ENCODE measurements at places on chromosomes 16 and 17. TPM values are rescaled to one million over a fixed set of nuclear protein-coding genes. Genes with fewer than 3 reads are reported as not detected.

The TNFRSF17 gene
- polyA plus RNA-seq, result not detected

The PRR35 gene
- not detected for polyA plus RNA-seq

DNA sequence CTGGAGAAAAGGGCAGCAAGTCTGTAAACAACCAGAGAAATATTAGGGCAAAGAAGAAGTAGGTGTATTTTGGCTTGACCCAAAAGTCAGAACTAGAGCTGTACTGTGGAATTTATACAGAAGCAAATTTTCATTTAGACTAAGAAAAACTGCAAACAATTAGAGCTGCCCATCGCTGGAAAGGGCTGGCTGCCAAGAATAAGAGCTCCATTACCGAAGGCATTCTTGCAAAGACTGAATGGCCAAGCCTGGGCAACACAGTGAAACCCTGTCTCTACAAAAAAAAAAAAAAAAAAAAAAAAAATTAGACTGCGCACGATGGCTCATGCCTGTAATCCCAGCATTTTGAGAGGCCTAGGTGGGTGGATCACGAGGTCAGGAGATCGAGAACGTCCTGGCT is 53.9 kb upstream of the TMC5 start:
- DNase-seq, result no peak

DNA sequence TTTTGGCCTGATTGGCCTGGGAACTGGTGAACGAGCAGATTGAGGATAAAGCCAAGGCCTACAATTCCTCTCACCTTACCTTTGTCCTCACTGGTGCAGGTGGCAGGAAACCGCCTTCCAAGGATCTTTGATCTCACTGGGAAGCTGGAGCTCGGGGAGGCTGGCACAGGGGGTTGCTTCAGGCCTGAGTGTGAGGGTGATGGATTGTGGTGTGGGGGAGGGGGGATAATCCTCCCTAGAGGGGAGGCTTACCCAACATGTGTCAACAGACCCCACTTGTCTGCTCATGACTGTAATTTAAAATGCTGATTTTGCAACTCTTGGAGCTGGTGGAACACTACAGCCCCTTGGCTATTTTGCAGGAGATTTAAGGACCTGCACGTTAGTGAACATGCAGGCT is 4.5 kb upstream of the RMI2 start:
- no peak for DNase-seq

- DNase-seq, result no peak
These were observed 160.9 kb upstream of the CDH5 start for GRCh38 chr16:66205287-66206231.

DNA sequence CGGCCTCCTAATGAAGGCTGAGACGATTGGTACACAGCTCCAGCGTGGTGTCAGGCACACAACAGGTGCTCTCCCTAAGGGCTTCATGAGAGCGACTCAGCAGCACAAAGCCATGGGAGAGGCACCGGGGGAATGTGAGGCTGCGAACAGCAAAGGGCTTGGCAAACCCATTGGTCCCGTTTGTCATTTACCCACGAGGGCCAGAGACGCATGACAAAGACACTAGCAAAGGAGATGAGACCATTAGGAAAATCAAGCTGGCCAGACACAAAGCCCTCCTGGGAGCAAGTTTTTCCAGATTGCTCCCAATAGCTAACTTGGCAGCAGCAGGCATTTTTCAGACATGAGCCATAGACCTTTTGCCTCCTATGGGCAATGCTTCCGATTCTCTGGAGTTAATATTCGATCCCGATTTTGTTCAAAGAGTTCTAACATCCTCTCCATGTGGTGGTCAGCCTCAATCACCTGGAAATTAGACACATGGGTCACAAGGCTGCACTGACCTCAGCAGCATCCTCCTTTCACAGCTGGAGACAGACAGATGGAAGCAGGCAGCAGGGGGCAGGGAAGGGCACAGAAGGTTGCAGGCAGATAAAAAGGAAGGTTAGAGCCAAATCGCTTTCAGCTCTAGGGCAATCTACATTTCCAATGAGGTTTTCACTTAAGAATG is 38.2 kb downstream of the TK2 start:
- DNase-seq, result no peak

- no peak for DNase-seq
These were observed 40.1 kb downstream of the BPTF start for GRCh38 chr17:67865438-67865837.

- DNase-seq, result no peak
These were observed 37.1 kb downstream of the MPRIP start for GRCh38 chr17:17079336-17079735.

DNA sequence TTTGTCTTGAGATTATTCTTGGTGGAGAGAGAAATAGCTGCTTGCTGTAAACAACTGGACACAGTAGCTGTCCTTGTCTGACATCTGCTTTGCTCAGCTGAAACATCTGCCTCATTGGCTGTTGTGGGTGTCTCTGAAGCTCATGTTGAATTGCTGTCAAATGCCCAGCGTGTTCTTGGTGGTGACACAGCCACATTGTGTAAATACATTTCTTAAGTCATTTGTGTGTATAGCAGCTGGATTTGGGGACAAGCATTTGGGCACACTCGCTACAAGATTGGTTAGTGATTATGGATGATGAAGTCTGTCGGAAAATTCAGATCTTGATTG is 5.3 kb downstream of the FAM234A start:
- no peak for DNase-seq

DNA sequence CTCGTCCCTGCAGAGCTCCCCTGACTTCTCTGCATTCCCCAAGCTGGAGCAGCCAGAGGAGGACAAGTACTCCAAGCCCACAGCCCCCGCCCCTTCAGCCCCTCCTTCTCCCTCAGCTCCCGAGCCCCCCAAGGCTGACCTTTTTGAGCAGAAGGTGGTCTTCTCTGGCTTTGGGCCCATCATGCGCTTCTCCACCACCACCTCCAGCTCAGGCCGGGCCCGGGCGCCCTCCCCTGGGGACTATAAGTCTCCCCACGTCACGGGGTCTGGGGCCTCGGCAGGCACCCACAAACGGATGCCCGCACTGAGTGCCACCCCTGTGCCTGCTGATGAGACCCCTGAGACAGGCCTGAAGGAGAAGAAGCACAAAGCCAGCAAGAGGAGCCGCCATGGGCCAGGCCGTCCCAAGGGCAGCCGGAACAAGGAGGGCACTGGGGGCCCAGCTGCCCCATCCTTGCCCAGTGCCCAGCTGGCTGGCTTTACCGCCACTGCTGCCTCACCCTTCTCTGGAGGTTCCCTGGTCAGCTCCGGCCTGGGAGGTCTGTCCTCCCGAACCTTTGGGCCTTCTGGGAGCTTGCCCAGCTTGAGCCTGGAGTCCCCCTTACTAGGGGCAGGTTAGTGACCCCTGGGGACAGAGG is 11.4 kb downstream of the MLLT6 start:
- DNase-seq, result no peak
